ENCODE measurements at places on chromosomes 13 and 19. TPM values are rescaled to one million over a fixed set of nuclear protein-coding genes. Genes with fewer than 3 reads are reported as not detected.

- H3K27me3 ChIP-seq = no peaks in the 10 kb centered on the region
- no peak for DNase-seq
- no peak overlapping the region for H3K27ac ChIP-seq
- H3K4me3 ChIP-seq = no peak overlapping the region
- H3K36me3 ChIP-seq = no peaks in the 10 kb centered on the region
Observed at GRCh38 chr13:105201351-105201750, 1334.1 kb downstream of the EFNB2 start.

DNA sequence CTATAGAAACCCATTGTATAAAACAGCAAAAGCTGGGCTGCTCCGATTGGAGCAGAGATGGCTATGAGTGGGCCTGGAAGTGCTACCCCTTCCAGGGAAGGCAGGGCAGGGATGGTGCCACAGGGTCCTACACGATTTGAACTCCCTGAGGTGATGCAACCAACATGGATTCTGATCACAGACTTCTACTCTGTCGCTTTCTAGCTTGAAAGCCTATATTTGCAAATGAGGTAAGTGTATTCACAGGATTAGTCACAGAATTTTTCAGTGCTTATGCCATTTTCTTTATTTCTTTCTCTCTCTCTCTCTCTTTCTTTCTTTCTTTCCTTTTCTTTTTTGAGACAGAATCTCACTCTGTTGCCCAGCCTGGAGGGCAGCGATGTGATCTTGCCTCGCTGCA, 179.0 kb downstream of the SPRY2 start:
- no peaks in the 10 kb centered on the region for H3K36me3 ChIP-seq
- H3K4me1 ChIP-seq = no peaks in the 10 kb centered on the region
- H3K27ac ChIP-seq = no peak overlapping the region
- no peaks in the 10 kb centered on the region for H3K27me3 ChIP-seq
- DNase-seq = no peak

GRCh38 chr19:6534451-6535093, 3.7 kb downstream of the TNFSF9 start:
- H3K27me3 ChIP-seq = peaks cover 28% of the 10 kb centered on the region
- peaks cover 55% of the 10 kb centered on the region for H3K4me1 ChIP-seq
- H3K27ac ChIP-seq = no peak overlapping the region
- H3K36me3 ChIP-seq = peaks cover 19% of the 10 kb centered on the region
- H3K4me3 ChIP-seq = no peak overlapping the region

GRCh38 chr19:35321291-35321690, 7.7 kb upstream of the CD22 start:
- H3K4me3 ChIP-seq = no peak overlapping the region
- peaks cover 13% of the 10 kb centered on the region for H3K27me3 ChIP-seq
- no peak overlapping the region for H3K27ac ChIP-seq
- DNase-seq = no peak

DNA sequence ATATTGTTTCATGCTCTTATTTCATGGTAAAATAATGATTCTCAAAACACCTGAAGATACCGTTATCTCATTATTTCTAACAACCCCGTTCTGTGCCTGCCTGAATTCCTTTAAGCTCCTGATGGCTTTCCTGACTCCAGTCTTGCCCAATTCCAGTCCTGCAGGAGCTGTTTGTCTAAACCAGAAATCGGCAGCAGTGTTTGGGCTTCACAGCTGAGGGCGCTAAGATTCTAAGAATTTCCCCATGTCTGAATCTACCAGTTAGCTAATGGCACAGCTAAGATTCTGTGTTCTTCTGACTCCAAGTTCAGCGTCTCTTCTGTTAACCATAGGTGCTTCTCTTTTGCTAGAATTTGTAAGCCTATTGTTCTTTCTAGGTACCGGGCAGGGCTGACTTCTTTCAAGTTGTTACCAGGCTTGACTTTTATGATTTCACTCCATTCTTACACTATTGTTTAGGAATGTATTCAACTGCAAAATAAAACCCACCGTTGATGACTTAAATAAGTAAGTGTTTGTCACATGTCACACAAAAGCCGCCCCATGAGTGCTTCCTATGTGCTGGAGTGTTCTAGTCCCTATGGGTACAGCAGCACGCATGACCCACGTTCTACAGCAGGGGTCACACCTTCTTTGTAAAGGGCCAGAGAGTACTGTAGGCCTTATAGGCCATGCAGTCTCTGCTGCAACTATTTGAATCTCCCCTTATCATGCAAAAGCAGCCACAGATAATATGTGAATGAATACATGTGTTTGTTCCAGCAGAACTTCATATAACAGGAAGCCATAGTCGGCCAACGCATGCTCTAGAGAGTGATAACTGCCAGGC, 168.3 kb upstream of the RNF113B start:
- no peaks in the 10 kb centered on the region for H3K4me1 ChIP-seq
- H3K4me3 ChIP-seq = no peak overlapping the region
- no peak overlapping the region for H3K27ac ChIP-seq
- DNase-seq = no peak

DNA sequence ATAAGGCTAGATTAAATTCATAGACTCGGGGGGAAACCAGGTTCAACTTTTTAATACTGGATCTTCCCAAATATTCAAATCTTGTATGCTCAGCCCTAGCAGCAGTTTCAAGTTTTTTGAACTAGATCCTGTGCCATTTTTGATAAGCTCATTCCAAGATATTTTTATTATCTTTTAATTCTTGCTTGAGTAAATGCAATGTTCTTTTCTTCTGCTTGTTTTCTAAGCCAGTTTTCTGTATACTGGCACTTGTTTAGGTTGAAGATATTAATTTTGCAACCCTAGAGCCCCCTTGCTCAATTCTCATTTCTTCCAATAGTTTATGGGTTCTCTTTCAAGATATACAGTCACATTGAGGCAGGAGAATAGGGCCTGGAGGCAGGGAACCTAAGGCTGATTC, 13.1 kb upstream of the PNMA8C start:
- no peaks in the 10 kb centered on the region for H3K36me3 ChIP-seq
- DNase-seq = no peak

- H3K27me3 ChIP-seq = peaks cover 31% of the 10 kb centered on the region
- H3K27ac ChIP-seq = no peak overlapping the region
- no peaks in the 10 kb centered on the region for H3K4me1 ChIP-seq
- no peak overlapping the region for H3K4me3 ChIP-seq
- DNase-seq = no peak
Observed at GRCh38 chr13:95544293-95544692, 8.2 kb upstream of the CLDN10 start.

DNA sequence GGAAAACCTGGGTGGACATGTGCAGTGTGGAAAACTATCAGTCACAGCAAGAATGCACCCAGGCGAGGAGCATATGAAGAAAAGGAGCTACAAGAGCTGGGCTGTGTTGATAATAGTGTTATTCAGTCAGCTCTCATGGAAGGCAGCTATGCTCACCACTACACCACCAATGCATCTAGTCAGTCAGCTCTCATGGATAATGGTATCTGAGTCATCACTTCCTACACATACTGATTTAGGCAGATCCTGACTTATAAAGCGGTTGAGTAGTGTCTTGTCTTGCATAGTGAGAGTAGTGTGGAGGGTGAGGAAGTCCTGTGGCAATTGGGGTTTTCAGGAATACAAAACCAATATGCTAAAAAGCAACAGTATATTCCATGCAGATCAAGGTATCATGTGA, 9.1 kb upstream of the ZNF160 start:
- H3K36me3 ChIP-seq = peaks cover 2% of the 10 kb centered on the region
- H3K4me3 ChIP-seq = no peak overlapping the region
- H3K27me3 ChIP-seq = no peaks in the 10 kb centered on the region
- no peaks in the 10 kb centered on the region for H3K4me1 ChIP-seq

DNA sequence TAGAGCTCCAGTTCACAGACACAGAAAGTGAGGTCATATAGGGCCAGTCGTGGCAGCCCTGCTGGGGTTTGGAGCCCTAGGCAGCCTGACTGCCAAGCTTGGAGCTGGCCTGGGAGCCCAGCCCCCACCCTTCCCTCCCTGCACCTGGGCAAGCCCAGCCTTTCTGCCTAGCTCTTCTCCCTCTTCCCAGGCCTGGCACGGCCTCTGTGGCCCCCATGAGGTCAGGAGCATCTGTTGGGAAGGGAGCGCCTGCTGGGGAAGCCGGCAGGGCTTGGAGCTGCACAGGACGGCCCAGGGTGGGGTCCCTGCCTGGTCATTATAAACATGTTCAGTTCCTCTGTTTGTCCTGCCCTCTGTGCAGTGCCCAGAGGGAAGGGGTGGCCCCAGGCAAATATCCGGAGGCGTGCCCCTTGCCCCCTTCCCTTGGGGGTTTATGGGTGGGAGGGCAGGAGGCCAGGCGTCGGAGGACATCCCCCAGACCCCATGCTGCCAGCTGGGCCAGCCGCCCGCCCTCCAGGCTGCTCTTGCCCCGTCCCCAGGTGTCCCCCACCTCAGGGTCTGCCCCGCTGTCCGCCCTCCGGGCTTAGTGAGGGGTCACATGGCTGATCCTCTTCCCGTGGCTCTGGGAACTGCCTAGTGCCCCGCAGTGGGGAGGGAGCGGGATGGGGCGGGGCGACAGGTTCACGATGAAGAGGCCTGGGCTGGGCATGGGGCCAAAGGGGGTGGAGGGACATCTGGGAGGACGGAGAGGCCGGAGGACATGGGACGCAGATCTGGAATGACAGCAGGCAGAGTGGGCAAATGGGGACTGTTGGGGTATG, 30.0 kb upstream of the NCCRP1 start:
- H3K27ac ChIP-seq = no peak overlapping the region
- no peaks in the 10 kb centered on the region for H3K27me3 ChIP-seq
- no peak overlapping the region for H3K4me3 ChIP-seq
- no peaks in the 10 kb centered on the region for H3K36me3 ChIP-seq
- peaks cover 5% of the 10 kb centered on the region for H3K4me1 ChIP-seq
- DNase-seq = no peak

- H3K27me3 ChIP-seq = no peaks in the 10 kb centered on the region
- no peak for DNase-seq
- H3K27ac ChIP-seq = peak overlapping the region; percentile 82
- peaks cover 18% of the 10 kb centered on the region for H3K36me3 ChIP-seq
- H3K4me1 ChIP-seq = peaks cover 43% of the 10 kb centered on the region
Observed at GRCh38 chr13:98577836-98578285, 954 bp upstream of the STK24 start.

DNA sequence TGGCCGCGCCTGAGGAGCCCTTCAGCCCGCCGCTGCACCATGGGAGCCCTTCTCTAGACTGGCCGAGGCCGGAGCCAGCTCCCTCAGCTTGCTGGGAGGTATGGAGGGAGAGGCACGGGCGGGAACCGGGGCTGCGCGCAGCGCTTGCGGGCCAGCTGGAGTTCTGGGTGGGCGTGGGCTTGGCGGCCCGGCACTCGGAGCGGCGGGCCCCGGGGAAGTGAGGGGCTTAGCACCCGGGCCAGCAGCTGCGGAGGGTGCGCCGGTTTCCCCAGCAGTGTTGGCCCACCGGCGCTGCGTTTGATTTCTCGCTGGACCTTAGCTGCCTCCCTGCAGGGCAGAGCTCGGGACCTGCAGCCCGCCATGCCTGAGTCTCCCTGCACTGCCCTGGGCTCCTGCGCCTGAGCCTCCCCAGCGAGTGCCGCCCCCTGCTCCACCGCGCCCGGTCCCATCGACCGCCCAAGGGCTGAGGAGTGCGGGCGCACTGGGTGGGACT, 1890.0 kb upstream of the PCDH20 start:
- no peaks in the 10 kb centered on the region for H3K27me3 ChIP-seq
- no peak for DNase-seq
- H3K27ac ChIP-seq = no peak overlapping the region
- H3K36me3 ChIP-seq = no peaks in the 10 kb centered on the region
- no peak overlapping the region for H3K4me3 ChIP-seq

DNA sequence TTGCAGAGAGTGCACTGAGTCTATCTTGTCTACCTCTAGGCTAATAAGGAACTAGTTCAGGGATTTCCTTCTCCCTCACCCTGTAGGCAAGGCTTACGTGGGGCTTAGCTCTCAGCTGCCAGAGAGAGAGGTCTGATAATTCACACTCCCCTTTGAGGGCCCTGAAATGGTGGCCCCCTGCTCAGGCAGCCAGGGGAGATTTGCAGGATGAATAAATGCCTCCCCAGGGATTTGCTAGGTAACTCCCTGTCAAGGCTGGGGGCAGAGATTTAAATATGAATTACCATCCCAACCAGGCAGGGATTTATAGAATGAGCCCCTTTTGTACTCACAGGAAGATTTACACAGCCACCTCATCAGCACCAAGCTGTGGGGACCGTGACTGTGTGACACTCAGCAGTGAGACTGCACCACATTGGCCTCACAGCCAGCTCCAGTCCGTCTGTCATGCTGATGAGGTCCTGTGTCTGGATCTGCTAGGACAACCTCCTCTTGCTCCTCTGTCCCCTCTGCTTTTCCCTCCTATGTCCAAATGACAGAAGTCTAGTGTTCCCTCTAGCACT, 73.4 kb downstream of the CBY2 start:
- H3K27ac ChIP-seq = no peak overlapping the region
- H3K4me1 ChIP-seq = no peaks in the 10 kb centered on the region
- H3K36me3 ChIP-seq = no peaks in the 10 kb centered on the region
- no peak overlapping the region for H3K4me3 ChIP-seq
- no peak for DNase-seq

DNA sequence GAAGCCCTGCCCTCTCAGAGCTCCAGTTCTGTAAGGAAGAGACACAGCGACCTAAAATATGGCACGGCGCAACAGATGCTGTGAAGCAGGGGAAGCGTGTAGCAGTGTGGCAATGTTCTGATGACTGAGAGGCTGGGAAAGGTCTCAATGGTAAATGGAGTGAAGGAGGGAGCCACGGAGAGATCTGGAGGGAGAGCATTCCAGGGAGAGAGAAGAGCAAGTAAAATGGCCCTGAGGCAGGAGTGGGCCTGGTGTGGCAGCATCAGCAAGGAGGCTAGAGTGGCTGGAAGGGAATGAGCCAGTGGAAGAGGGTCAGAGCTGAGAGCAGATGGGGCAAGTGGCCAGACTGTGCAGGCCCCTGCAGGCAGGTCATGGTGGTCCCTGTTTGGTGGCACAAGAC, 16.4 kb downstream of the RCN3 start:
- H3K27ac ChIP-seq = peak overlapping the region; percentile 17
- no peaks in the 10 kb centered on the region for H3K27me3 ChIP-seq
- no peak overlapping the region for H3K4me3 ChIP-seq
- H3K36me3 ChIP-seq = no peaks in the 10 kb centered on the region

KLK15 gene
- total RNA-seq = not detected

DMKN gene
- not detected for total RNA-seq

All from activated CD8-positive, alpha-beta memory T cell treated with anti-CD3 and anti-CD28 coated beads, Interleukin-2, amount 10 ng/mL, durations not matched to agents 7 days and 5 days (primary cell).